DND-41 (cell line): ENCODE measurements at places on chromosomes 7 and 10.

DNA sequence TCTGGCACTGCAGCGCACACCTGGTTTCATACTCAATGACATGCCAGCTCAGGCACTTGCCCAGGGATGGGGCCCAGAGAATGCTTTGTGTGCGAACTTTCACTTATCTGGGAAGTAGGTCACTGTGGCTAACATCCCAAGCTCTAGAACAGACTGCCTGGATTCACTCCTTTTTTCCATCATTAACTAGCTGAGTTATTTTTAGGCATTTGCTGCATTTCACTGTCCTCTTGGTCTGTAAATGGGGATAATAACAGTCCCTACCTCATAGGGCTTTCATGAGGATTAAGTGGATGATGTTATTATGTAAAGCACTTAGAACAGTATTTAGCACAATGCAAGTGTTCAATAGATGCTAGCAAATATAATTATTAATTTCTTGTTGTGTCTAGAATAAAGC lies 98.7 kb upstream of the DOCK1 start:
- no peak for DNase-seq

GRCh38 chr10:113436851-113437250 lies 116.0 kb upstream of the HABP2 start:
- DNase-seq: no peak

DNA sequence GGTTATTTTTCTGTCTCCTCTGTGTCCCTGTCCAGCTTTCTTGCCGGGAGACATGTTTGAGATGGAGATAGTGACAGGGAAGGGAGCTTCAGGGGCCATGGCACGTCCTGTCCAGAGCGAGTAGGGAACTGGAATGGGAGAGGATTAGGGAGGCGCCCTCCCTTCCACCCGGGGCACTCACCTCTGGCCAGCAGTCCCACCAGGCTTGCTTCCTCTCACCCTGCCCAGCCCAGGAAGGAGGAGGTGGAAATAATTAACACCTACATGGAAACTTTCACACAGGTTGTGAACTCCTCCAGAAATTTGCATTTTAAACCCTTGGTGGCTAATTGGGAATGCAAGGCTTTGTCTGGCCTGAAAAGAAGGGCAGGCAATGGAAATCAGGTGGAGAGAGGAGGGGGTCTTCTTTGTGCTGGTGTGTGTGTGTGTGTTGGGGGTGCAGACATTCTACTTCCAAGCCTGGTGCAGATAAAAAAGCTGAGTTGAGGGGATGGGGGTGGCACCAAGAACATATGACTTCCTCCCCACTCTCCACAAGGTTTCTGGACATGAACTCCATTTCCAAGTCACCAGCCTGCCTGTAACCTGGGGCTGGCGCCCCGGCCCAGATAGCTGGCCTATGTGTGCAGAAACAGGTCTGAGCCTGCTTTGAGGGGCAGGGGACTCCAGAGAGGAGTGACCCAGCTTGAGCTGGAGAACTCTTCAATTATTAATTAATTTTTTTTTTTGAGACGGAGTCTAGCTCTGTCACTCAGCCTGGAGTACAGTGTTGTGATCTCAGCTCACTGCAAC lies 199.4 kb downstream of the CYP26A1 start:
- DNase-seq: no peak

- no peak for DNase-seq
These were observed 922 bp downstream of the CXCL12 start for GRCh38 chr10:44383749-44384600.

- DNase-seq: no peak
These were observed 60.7 kb downstream of the TMEM209 start for GRCh38 chr7:130144312-130145171.

- DNase-seq: no peak
These were observed 1.0 kb downstream of the STX1A start for GRCh38 chr7:73718438-73718881.

DNA sequence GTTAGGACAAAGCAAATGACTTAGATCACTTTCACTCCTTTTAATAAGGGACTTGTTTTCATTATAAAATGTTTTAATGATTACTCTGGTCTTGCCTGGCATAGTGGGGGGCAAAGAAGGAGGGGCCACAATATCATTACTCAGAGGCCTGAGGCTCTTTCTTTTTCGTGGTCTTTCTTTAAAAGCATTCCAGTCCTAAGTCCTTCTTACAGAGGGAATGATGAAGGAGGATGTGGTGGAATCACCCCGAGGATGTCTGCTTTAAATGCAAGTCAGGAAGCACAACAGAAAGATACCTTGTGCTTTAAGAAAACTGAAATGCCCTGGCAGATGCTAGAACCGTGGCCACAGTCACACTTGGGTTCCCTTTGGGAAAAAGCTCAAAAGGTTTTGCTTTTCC lies 379.1 kb downstream of the INHBA start:
- DNase-seq: no peak

GRCh38 chr10:94143261-94143660 lies 149.5 kb downstream of the PLCE1 start:
- no peak for DNase-seq

GRCh38 chr10:124517461-124517860 lies 55.8 kb downstream of the LHPP start:
- DNase-seq: no peak

GRCh38 chr10:102230264-102230860 lies 4.3 kb downstream of the ELOVL3 start:
- DNase-seq: no peak

DNA sequence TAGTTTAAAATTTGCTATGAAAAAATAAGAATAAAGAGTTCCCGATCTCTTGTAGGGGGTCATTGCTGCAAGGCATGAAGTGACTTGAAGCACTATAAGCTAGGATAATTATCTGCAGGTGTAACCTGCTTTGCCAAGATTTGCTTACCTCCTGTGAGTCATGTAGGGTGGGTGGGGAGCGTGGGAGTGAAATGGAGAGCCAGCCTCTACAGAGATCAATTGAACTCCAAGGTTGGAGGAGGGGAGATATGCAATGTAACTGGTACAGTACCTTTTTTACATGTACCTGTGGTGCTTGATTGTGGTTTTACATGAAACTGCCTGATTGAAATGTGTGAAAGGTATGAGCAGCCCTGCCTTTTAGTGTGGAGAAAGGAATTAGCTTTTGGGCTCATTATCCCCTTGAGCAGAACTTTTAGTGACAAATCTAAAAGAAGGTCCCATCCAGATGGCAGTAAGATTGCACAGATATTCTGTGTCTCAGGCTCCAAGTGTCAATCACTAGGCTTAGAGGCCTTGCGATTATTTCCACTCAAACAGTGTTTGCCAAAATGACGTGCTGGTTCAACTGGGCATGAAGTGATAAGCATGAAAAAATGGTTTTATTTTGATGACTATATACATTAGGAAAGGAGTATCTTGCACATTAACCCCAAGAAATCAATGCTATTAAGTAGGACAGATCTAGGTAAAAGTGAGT lies 138.6 kb upstream of the GRB10 start:
- DNase-seq: no peak

DNA sequence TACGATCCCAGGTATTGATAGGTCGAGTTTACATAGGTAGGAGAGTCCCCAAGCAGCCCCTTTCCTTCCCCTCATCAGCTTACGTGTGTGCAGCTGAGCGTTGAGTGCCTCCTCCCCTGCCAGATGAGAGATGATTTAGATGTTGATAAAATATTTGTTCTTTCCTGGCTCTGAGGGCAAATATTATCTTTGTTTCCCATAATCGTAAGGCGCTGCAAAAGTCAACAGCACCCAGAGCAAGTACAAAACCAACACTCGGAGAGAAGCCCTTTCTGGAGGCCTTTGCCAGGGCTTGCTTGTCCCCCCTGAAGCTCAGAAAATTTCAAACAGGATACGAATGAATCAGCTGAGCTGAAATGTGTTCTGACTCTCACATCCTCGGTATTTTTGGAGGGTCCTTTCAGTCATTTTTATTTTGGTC lies 683.2 kb downstream of the LRMDA start:
- no peak for DNase-seq

DNA sequence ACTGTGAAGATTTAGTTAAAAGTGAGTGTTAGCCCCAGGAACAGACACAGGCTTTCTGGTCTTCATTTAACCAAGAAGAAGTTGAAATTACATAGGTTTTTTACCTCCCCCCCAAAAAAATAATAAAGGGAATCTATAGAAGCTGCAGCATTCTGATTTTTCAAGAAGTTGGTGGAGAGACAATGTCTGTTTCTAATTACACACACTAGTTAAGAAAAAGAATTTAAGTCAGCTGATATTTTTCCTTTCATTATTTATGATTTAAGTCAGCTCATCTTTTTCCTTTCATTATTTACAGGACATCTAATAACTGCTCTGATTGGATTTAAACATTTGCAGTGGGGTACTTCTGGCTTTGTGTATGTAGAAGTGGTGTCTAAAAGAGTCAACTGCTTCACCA lies 201.4 kb upstream of the NRP1 start:
- no peak for DNase-seq

- DNase-seq: no peak
These were observed 3.2 kb downstream of the HTRA1 start for GRCh38 chr10:122464586-122464985.

DNA sequence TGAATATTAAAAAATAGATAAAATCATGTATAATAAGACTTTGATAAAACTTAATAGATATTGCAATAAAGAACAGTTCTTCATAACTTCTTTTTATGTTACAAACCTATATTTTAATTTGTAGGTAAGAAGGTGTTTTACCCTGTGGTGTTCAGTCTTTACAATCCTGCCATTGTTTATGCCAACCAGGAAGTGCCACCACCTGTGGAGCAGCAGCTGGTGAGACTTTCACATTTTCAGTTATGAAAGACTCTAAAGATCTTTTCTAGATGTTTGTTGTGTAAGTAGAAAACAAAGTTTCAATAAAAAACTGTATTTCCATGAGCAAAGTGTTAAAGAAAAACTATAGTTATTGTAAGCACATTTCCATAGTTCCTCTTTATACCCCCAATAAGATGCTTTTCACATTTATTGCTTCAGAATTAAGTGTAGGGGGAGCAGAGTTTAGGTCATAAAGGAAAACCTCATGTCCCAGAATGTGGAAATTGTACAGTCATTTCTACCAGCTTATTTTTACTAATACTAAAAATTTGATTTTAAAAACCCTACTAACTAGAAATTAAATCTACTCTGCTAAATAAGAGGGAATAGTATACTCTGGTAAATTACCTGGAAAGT lies 28.7 kb downstream of the CSGALNACT2 start:
- DNase-seq: no peak

- DNase-seq: no peak
These were observed 321.3 kb downstream of the PHF14 start for GRCh38 chr7:11294965-11295364.

GRCh38 chr10:6713716-6714115 lies 133.6 kb upstream of the PRKCQ start:
- DNase-seq: peak; percentile 10

DNA sequence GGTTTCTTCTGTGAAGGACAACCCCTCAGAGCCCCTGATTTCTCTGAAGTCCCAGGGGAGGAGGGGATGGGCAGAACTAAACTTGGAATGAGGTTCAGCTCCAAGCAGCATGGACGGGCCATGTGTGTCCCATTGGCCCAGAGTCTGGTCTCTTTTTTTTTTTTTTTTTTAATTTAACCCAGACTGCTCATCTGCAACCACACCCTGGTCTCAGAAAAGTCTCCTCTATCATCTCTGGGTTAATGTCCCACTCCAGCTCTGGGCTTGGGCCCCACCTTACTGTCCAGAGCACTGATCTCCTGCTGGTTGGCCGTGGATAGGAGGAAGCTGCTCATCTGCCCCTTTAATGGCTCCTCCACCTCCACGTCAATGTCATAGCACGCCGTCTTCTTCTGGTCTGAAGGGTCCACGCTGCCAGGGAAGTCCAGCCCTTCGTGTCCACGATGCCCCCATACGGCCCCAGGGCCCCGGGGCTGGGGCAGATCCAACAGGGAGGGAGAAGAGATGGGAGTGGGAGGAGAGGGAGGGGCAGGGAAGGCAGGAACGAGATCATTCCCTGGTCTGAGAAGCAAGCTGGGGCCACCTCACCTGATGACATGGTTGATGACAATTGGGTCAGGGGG lies 7.7 kb downstream of the CHPF2 start:
- DNase-seq: no peak

- no peak for DNase-seq
These were observed 582.7 kb downstream of the REEP3 start for GRCh38 chr10:64103750-64104470.

DNA sequence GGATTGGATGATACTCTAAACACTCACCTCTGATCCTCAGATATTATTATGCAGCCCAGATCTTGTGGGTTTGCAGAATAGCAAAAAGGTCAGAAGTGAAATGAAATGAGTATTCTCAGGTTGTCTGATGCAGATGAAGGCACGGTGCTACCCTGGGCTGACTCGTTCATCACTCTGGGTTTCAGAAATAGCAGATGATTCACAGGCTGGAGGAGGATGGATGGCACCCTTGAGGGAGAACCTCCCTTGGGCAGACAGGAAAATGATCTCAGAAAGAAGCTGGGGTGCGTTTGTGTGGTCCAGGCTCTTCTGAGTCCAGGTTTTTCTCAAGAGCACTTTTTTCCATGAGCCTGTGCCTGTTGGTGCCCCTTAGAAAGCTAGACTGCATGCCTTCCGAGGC lies 515.8 kb upstream of the MKI67 start:
- no peak for DNase-seq

- no peak for DNase-seq
These were observed 41.5 kb downstream of the KLRG2 start for GRCh38 chr7:139441961-139442360.

DNA sequence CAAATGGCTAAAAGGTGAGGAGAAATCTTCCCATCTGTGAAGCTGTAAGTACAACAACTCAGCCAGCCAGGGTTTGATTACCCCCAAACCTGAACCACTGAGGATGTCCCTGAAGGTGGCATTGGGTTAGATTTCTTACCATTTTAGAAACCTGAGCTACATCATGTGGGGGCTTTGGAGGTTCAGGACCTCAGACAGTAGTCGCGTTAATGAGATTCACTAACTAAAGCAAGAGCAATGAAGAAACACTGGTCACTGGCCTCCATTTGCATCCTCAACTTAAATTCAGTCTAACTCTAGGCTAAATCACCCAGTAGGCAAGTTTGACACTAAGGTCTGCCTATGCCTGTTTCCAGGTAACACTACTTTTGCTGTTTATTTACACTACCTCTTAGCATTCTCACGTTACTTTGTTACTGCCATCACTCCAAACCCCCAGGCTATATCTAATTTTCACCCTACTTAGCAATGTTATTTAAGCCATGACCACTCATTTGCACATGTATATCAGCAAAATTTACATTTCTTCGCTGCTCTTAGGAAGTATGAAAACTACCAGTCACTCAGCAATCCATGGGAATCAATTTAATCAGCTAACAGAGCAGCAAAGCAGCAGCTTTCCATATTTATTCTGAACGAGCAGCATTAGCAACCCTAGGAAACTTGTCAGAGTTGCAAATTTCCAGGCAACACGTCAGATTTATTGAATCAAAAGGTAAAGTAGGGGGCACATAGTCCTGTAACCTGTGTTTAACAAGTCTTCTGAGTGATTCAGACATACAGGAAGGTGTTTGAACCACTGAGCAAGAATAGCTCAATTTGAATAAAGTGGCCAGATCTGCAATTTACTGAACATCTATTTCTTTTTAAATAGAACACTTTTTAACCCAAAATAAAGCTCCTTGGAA lies 788.4 kb upstream of the SORCS1 start:
- no peak for DNase-seq
